ENCODE measurements at places on chromosomes 1 and 21.

- DNase-seq: no peak
Measured at GRCh38 chr1:64826991-64827390, 82.1 kb downstream of the RAVER2 start.

DNA sequence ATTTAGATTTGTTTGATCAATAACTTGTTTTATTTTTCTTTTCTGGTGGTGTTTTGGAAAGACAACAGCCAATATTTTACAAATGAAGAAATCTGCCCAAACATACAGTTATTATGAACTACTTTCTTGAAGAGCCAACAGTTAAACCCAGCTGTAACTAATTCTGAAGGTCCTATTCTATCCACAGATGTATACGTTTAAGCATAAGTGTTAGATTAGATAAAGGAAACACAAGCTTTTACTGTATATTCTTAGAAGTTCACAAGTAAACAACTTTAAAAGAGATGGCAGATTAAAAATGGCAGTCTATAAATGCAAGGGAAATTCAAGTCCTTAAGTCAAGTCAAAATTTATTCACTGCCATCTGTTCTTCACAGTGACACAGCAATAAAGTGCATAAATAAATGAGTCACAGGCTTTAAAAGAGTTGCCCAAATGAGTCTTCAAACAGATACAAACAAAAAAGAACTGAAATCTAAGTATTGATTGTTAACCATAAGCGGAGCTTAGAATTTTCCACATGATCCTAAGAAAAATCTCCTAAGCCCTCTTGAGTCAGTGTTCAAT is 49.9 kb upstream of the KCNH1 start:
- DNase-seq: no peak

DNA sequence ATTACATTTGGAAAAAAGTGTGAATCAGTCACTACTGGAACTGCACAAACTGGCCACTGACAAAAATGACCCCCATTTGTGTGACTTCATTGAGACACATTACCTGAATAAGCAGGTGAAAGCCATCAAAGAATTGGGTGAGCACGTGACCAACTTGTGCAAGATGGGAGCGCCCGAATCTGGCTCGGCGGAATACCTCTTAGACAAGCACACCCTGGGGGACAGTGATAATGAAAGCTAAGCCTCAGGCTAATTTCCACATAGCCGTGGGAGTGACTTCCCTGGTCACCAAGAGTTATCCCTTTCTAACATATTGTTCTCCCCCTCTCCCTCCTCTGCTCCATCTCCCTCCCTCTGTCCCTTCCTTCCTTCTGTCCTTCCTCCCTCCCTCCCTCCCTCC is 47.7 kb upstream of the RHOU start:
- DNase-seq: no peak

- DNase-seq: no peak
Measured at GRCh38 chr1:21324368-21325141, 34.3 kb upstream of the ECE1 start.

DNA sequence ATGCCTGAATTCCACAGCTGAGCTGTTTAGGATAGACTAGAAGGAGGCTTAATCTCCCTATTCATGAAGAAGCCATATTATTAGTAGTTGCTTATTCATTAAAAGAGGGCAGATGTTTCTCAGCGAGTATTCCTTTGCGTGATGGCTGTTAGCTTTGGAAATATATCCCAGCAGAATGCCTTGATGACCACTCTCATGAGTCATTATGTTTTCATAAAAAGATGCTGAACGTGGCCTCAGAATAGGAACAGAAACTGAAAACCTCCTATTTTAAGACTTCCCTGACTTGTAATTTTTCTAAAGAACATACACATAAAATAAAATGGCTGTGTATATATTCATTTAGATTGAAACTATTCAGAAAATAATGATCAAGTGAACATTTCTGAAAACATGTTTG is 9.6 kb upstream of the PLA2G4A start:
- no peak for DNase-seq

DNA sequence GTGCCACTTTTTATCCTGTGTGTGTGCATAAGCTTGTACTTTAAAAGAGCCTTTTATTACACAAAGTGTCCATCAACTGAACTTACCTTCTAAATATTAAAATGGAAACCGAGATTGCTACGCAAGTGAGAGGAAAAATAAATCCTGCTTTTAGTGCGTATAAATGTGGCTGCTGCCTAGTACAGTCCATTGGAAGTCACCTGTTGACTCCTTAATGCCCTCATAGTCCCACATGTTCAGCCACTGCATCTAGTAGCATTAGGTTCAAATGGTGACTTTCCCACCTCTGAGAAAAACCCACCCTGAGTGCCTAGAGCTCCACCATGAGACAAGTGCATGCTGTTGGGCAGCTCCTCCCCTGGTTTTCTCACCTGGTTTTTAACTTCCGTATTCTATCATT is 53.0 kb downstream of the LHX4 start:
- no peak for DNase-seq

DNA sequence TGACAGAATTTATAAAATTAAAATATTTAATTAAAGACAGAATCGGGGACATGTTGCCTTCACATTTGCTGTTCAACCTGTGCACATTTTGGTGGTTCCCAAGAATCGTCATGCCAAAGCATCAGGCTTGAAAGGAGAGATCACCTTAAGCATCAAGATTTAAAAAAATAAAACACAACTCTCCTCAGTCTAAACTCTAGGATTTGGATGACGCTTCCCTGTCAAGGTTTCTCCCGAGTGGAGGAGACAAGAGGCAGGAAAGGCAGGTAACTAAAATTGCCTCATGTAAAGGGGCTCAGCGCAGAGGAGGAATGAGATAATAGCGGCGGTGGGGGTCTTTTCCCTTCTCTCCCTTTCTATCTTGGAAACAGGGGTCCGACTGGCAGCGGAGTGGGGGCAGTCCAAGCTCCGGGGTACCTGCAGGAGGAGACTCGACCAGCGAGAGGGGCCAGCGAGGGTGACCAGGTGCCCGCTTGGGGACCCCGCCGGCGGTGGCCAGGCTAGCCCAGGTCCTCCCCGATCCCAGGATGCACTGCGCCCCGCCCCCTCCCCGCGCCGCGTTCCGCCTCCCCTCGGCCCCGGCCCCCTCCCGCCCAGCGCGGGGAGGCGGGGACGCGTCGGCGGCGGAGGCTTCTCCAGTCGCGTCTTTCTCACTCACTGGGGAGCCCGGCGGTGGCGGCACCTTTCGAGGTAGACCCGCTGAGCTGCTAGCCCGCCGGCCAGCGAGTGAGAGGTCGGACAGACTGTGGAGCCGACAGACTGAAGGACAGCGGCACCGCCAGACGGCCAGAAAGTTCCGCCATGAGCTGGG is at the start of gene FNBP1L:
FNBP1L (plus strand) TSS at position 638 of the 811 bp plus-strand sequence; CDS start at position 802, 164 bp downstream.
- peak; percentile 87 for DNase-seq

GRCh38 chr1:175237389-175237788 is 44.8 kb upstream of the KIAA0040 start:
- DNase-seq: no peak

- DNase-seq: no peak
Measured at GRCh38 chr1:247642742-247643141, 36.8 kb downstream of the OR13G1 start.

DNA sequence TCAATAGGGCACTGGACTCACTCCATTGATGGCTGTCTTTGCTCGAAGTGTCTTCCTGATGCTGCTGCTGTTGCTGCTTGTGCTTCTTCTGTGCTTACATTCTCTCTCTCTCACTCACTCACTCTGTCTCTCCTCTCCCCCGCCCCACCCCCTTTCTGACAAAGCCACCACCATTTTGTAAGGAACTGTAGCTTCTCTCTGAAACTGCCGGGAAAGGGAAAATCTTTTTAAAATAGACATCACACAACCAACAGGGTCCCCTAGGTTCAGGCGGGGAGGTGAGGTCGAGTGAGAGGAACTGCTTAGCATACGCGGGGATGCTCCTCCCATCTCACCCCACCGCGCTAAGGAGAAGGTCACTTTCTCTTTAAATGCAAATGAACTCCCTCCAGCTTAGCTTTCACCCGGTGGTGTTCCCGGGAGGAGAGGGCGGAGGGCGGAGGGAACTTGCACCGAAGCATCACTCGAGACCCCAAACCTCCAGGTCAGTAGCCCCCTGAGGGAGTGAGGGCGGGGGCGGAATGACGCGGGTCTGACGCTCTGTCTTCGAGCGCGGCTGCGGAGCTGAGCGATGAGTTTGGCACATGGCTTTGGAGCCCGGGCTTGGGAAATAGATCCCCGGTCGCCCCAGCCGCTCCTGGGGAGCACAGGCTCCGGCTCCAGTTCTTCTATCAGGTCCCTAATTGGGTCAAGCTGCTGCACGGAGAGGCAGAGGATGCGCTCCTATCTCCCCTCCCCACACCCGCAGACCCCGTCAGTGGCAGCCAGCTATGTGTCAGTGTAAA is at the start of gene CCDC28B:
CCDC28B (plus strand) TSS at position 370 of the 785 bp plus-strand sequence. CDS start 1,341 bp downstream, outside the sequence.
- peak; percentile 37 for DNase-seq

GRCh38 chr1:206738370-206739366 is 31.9 kb upstream of the IL19 start:
- no peak for DNase-seq

- DNase-seq: no peak
Measured at GRCh38 chr1:110626889-110627288, 20.7 kb upstream of the KCNA2 start.

- no peak for DNase-seq
Measured at GRCh38 chr1:184761969-184762485, 7.4 kb upstream of the EDEM3 start.

DNA sequence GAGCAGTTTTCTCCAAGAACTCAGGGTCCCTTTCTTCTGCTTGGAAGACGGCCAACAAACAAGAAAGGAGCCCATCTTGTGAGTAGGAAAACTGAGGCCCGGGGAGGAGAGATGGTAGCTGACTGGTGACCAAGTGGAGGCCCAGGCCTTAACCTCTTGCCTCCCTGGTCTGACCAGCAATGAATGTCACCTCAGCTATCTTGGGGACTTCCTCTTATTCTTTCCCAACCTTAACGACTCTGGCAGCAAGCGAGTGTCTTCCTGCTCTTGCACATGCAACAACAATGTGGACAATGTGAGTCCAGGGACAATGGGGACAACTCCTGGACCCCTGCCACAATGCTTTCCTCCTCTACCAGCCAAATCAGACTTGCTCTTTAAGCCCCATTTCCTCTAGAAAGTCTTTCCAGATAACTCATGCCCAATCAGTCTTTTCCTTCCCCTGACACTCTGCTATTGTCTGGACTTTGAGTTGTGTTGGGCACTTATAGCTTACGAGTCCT is 12.6 kb downstream of the HSPG2 start:
- DNase-seq: no peak

- DNase-seq: no peak
Measured at GRCh38 chr1:95386371-95386770, 152.4 kb downstream of the RWDD3 start.

- no peak for DNase-seq
Measured at GRCh38 chr1:204728456-204728855, 42.9 kb upstream of the LRRN2 start.

DNA sequence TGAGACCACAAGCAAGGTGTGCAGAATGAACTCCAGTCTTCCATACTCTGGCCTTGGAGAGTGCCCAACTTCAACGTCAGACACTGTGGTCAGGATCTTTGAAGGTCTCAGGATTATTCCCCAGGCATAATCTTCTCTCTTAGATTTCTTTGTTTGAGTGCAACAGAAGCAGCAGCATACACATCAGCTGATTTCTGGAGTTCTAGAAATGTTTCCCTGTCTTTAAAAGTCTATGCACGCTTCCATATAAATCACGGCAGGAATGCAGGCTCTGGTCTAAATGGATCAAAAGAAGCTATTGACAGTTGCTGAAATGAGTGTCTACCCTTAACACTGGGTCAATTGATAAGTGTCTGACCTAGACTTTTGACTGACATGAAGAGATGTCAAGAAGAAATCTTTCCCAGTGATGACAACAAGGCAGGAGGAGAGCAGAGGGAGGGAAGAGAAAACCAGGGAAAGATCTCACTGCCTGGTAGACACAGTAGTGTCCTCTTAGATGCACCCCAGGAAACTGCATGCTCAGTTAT is 279.7 kb downstream of the SPATA17 start:
- DNase-seq: no peak

DNA sequence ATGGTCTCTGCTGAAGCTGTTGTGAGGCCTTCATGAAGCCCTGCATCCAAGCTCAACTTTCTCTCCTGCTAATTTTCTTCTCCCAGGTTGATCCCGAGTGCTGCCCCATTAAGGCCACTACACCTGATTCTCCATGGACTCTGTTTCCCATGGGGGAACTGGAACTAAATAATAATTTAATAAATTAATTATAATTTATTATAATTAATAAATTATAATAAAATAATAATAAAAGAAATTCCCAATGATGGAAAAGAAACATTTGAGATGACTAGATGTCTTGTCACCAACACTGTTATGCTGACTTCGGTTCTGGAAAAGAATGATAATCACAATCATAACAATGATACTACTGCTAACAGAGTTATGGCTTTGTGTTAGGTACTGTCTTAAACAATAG is 211.2 kb upstream of the ZP4 start:
- no peak for DNase-seq

DNA sequence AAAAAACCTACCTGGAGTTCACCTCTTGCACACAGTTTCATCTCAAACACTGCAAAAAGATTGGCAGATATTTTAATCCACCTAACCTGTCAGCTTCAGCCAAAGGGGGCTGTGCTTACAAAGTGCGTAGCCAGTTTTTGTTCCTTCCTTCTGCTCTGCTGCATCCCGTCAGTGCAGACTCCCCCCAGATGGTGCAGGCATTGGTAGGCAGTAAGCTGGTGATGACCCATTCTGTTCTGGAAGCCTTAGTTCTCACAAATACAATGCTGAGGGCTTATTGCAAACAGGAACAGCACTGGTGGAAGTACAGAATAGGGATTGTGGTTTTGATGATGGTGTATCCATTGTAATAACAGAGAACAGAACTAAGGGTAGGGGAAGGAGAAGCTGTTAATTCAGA is 239.5 kb downstream of the RYR2 start:
- no peak for DNase-seq

GRCh38 chr1:12244078-12244477 is 14.2 kb downstream of the VPS13D start:
- no peak for DNase-seq

DNA sequence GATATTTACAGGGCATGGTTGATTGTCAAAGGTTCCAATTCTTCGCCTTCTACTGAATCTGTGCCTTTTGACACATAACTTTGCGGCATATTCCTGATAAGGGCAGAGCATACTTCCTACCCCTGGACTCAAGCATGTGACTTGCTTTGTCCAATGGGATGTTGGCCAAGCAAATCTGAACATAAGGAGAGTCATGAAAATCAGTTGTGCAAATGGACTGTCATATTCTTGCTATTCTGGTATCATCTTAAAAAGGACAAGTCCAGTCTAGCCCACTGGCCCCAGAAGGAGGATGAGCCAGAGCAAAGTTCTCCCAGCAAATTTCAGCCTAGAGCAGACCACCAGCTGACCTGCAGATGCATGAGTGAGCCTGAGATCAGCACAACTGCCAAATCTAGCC is 41.0 kb upstream of the MUTYH start:
- no peak for DNase-seq

GRCh38 chr1:23953020-23953419 is 6.6 kb upstream of the PNRC2 start:
- DNase-seq: no peak

DNA sequence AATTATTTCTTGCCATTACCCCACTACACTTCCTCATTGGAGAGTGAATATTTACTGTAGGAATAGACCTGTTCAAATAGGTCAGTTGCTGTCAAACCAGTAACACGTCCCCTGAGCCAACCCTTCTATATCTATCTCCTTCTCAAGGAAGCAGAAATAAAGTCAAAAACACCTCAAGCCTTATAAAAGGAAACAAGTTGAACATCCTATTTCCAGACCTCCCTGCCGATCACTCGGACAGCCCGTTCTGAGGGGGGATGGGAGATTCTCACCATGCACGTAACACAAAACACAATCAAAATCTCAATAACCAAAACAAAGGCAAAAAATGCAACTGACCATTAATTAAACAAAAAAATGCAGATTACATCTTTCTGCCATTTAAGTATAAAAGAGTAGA is 121.5 kb upstream of the KRTAP19-8 start:
- DNase-seq: no peak

All from Caco-2 (cell line).